ENCODE measurements at places on chromosomes 11 and 22.

DNA sequence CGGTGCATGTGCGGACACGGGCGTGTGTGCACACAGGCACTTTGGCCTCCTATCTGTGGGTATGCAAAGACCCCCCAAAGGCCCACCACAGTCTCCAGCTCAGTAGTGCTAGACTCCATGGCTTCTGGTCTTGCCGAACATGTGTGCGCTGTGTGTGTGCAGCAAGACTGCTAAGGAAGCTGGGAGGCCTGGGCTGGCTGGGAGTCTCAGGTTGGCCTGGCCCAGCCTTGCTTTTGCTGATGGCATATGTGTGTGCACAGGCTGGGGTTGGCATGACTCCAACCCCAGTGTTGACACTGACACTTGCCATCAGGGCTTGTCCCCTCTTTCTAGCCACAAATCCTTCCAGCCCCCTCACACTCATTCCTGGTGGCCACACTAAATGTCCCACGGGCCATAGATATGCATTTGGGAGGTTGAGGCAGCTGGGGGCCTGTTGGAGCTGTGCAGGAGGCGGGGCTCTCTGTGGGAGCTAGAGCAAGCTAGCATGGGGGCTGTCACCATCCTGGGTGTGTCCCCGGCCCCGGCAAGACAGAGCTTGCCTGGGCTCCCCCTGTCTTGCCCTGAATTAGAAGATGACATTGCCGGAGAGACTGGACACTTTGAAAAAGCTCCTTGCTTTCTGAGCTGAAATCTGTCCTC, 60.9 kb upstream of the NECTIN1 start:
- DNase-seq, result no peak

DNA sequence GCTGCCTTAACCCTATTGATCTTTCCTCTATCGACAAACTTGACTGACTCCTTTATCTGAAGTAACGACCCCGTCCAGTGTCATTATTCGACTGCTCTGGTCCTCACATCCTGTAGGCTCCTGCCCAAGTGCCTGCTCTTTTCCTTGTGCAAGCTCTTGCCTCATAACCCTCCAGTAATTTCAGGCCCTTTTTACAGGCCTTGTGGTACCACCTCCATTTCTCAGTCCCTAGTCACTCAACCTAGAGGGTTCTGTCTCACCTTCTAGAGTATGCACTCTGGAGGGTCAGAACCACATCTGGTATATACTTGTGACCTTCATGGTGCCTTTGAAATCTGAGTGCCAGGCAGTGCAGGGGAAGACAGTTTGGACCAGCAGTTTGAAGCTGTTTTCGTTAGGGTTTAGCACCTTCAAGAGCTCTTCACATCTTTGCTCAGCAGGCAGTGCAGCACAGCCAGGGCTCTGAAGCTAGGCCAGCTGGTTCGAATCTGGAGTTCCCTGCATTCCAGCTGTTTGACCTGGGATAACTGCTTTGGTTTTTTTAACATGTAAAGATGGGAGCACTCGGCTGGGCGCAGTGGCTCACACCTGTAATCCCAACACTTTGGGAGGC, 11.2 kb downstream of the SNRPD3 start:
- DNase-seq, result no peak

- no peak for DNase-seq
These were observed 32.8 kb upstream of the LDLRAD3 start for GRCh38 chr11:35911013-35911412.

DNA sequence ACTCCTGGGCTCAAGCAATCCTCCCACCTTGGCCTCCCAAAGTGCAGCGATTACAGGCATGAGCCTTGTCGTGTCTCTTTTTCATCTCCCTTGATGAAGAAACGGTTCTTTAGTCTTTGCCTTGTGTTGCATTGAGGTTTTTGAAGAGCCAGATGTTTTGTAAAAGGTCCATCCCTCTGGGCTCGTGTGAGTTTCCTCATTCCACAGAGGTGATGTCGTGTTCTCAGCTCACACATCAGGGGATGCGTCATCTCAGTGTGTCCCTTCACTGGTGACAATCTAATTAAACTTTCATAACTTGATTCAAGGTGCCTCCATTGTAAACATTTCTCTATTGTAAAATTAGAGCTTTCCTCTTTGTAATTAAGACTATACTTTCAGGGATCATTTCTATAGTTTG, 29.7 kb upstream of the TEF start:
- no peak for DNase-seq

DNA sequence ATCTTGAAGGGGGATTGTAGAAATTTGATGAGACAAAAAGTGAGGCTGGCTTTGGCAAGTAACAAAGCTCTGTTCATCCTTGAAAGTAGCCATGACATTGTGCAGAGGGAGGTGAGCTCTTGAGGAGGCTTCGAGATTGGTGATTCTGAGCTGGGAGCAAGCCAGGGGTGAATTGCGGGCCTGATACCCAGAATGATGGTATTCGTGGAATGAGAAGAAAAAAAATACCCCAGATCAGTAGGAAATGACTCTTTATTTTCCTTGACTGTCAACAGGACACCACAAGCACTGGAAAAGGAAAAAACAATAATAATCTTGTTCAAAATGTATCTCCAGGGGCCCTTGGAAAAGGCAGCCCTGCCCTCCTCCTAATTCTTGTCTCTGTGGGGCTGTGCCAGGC, 62.7 kb downstream of the TSPAN18 start:
- DNase-seq, result no peak

Measured in NCI-H2107 (cell line).